ENCODE measurements at places on chromosomes 12 and 14.

- DNase-seq: no peak
These were observed 9.4 kb upstream of the WNT5B start for GRCh38 chr12:1619587-1619986.

GRCh38 chr14:96001866-96002497, 37.2 kb upstream of the C14orf132 start:
- no peak for DNase-seq

DNA sequence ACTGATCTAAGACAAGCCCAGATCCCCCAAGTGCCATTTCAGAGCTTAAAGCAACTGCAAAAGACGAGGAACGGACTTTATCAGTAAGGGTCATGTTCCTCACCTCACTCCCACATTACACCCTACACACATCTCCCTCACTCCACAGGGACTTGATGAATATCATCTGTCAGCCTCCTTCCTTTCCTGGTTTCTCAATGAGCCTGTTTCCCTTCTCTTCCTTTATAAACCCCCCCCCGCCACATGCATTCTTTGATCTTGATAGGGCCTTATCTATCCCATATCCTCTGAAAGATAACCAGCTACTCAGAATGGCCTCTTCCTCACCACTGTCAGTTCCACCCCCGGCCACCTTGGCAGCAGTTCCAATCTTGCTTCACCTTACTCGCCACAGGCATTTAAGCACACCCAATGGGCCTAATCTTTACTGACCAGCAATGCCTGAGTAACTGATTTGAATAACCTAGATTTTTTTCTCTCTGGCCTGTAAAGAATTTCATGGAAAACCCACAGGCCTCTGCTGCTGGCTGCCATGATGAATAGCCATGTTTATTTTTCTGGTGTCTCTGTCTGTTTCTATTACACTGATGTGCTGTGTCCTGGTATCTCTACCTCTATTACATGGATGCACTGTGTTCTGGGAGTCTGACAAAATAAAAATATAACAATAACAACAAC, 138.7 kb downstream of the PHLDA1 start:
- no peak for DNase-seq

DNA sequence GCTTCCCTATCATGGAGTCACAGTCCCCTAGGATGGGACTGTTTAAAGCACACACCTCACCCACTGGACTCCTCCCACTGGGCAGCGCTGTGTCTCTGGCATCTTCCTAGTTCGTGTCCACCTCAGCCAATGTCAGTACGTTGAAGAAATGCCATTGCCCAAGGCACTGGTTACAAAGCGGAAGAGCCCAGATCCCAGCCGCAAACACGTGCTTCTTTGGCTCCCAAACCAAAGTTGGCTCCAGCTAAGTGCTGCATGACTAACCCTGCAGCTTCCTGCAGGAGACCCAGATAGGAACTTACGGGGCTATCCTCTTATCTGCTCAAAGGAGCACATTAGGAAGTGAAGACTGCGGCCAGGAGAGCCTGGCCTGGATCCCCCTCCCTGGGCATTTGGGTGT, 9.3 kb downstream of the SYNE3 start:
- no peak for DNase-seq

GRCh38 chr12:104684884-104685283, 228.1 kb downstream of the CHST11 start:
- no peak for DNase-seq

DNA sequence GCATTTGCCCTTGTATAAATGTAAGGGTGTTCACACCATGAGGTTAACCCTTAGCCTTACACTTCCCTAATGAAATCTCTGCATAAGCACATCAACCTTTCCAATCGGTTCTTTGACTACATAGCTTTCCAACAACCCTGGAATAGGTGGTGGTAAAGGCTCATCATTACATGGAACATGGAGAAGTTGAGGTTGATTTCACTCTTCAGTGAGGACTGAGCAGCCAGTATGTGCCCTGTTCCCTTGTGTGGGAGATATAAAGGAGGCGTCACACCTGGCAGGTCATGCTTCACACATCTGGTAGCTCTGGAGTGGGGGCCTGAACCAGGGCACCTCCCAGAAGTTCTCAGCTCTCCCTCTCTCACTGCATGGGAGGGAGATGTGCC, 21.7 kb upstream of the JPH4 start:
- no peak for DNase-seq
